ENCODE measurements at places on chromosomes 2 and 18. TPM values are rescaled to one million over a fixed set of nuclear protein-coding genes. Genes with fewer than 3 reads are reported as not detected.

DNA sequence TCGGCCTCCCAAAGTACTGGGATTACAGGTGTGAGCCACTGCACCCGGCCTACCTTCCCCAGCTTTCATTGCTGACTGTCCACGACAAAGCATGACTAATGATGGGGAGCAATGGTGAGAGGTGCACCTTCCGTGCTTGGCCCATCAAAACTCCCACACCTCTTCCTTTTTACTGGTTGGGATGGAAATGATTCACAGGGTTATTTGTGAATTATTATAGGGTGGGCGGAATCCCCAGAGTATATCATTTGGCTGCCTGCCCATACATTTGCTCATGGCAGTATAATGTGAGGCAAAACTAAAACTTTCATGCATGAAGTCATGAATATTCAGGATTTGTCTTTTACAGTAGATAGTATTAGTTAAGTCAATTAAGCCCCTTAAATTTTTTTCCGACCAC lies 334.2 kb upstream of the NETO1 start:
- H3K27me3 ChIP-seq, result no peaks in the 10 kb centered on the region
- H3K4me3 ChIP-seq, result no peak overlapping the region
- DNase-seq, result no peak
- no peaks in the 10 kb centered on the region for H3K36me3 ChIP-seq
- H3K4me1 ChIP-seq, result no peaks in the 10 kb centered on the region
- no peak overlapping the region for H3K27ac ChIP-seq

GRCh38 chr2:25026008-25026530 lies 15.8 kb upstream of the EFR3B start:
- H3K36me3 ChIP-seq, result no peaks in the 10 kb centered on the region
- H3K4me1 ChIP-seq, result no peaks in the 10 kb centered on the region
- no peaks in the 10 kb centered on the region for H3K27me3 ChIP-seq
- no peak overlapping the region for H3K4me3 ChIP-seq
- H3K27ac ChIP-seq, result no peak overlapping the region

GRCh38 chr2:102122115-102122514 lies 20.4 kb upstream of the IL1R1 start:
- H3K36me3 ChIP-seq, result no peaks in the 10 kb centered on the region
- H3K27ac ChIP-seq, result no peak overlapping the region
- no peaks in the 10 kb centered on the region for H3K4me1 ChIP-seq
- H3K27me3 ChIP-seq, result no peaks in the 10 kb centered on the region

DNA sequence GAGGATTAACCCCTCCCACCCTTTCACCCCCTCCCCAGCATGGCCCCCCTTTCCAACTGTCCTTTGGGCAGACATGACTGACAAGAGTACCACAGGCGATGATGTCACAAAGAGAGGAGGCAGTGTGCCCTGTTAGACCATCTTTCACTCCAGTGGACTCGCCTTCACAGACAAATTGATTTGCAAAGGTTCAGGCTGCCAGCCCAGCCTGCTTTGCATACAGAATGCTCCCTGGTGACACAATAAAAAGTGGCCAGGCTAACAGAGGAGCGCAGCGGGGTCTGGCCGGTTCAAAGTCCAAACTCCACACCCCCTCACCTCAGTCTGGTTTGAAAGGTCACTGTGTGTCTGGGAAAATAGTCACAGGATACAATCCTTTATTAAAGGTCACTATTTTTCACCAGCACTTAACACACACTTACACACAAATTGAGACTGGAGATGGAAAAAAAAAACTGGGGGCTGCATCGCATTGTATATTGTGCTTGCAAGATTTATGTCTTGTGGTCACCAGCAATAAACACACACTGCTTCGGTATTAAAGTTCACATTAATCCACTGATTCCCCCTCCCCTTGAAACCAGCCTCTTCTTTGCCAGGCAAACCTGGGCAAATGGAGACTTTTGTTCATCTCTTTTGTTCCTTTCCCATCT lies 236.9 kb downstream of the BCL11A start:
- no peaks in the 10 kb centered on the region for H3K4me1 ChIP-seq
- DNase-seq, result no peak
- H3K27me3 ChIP-seq, result no peaks in the 10 kb centered on the region
- H3K27ac ChIP-seq, result no peak overlapping the region
- H3K4me3 ChIP-seq, result no peak overlapping the region

DNA sequence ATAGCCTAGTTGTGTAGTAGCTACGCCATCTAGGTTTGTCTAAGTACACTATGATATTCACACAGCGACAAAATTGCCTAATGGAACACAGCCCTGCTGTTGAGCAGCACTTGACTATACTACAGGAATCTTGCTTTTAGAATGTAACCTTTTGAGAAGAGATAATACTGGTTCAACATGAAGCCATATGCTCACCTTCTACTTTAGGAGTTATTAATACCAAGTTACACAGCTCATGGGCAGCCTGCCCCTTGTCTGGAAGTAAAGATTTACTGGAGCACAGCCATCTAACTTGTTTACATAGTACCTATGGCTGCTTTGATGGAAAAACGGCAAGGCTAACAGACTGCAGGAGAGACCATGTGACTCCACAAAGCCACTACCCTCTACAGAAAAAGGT lies 174.8 kb downstream of the DYM start:
- peaks cover 16% of the 10 kb centered on the region for H3K36me3 ChIP-seq
- no peaks in the 10 kb centered on the region for H3K4me1 ChIP-seq
- no peak overlapping the region for H3K4me3 ChIP-seq

DNA sequence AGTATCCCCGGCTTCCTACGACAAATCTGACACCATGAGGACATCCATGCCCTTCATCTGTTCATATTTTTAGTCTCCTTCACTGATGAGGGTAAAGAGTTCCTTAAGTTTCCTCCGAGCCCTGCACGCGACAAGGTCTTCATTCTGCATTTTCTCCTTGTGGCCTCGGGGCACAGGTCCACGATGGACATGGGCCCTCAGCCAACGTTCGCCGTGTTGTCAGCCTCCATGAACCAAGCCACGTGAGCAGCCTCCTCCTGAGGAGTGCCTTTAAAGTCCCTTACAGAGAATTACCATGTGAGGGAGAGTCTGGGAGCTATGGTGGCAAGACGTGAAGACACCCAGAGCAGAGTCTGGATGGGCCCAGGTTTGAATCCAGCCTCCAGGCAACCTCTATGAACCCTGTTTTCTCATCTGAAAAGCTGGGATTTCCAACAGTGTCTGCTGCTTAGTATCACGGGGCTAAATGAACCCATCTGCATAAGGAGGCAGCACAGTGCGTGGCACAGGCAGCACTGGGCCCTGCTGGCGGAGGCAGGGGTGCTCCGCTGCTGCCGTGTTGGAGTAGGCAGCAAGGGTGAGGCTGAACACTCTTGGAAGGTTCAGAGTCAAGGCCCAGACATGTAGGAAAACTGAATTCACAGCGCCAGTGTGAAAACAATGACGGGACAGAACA lies 54.1 kb downstream of the EIPR1 start:
- DNase-seq, result no peak
- no peaks in the 10 kb centered on the region for H3K4me1 ChIP-seq
- H3K4me3 ChIP-seq, result no peak overlapping the region
- H3K27ac ChIP-seq, result no peak overlapping the region
- H3K27me3 ChIP-seq, result no peaks in the 10 kb centered on the region

DNA sequence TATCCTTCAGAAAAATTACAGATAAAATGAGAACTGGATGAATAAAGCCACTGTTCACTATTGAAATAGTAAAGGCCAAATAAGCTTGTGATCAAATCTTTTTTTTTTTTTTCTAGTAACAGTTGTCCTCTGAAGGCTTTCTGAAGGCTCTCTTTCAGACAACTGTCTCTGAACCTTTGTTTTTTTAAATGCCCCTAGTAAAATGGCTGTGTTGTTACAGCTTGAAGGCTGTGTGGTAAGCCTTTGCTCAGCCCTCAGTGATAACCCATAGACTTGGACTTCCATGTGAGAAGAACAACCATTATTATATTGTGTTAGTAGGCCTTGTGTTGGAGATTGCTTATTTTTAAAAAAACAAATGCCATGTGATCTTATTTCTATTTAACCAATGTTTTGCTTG lies 17.6 kb downstream of the FMNL2 start:
- no peak for DNase-seq
- no peak overlapping the region for H3K27ac ChIP-seq
- no peaks in the 10 kb centered on the region for H3K4me1 ChIP-seq
- H3K36me3 ChIP-seq, result no peaks in the 10 kb centered on the region
- H3K27me3 ChIP-seq, result no peaks in the 10 kb centered on the region
- H3K4me3 ChIP-seq, result no peak overlapping the region

- no peaks in the 10 kb centered on the region for H3K27me3 ChIP-seq
- no peak overlapping the region for H3K27ac ChIP-seq
- no peaks in the 10 kb centered on the region for H3K4me1 ChIP-seq
- H3K4me3 ChIP-seq, result no peak overlapping the region
Observed at GRCh38 chr2:138182250-138182936, 218.1 kb downstream of the HNMT start.

GRCh38 chr2:168518555-168519066 lies 62.5 kb downstream of the CERS6 start:
- H3K4me3 ChIP-seq, result no peak overlapping the region
- no peak overlapping the region for H3K27ac ChIP-seq
- no peaks in the 10 kb centered on the region for H3K27me3 ChIP-seq
- no peak for DNase-seq

GRCh38 chr2:199019898-199020507 lies 437.7 kb downstream of the SATB2 start:
- no peak overlapping the region for H3K27ac ChIP-seq
- no peaks in the 10 kb centered on the region for H3K4me1 ChIP-seq
- no peaks in the 10 kb centered on the region for H3K36me3 ChIP-seq
- H3K27me3 ChIP-seq, result no peaks in the 10 kb centered on the region
- no peak overlapping the region for H3K4me3 ChIP-seq

DNA sequence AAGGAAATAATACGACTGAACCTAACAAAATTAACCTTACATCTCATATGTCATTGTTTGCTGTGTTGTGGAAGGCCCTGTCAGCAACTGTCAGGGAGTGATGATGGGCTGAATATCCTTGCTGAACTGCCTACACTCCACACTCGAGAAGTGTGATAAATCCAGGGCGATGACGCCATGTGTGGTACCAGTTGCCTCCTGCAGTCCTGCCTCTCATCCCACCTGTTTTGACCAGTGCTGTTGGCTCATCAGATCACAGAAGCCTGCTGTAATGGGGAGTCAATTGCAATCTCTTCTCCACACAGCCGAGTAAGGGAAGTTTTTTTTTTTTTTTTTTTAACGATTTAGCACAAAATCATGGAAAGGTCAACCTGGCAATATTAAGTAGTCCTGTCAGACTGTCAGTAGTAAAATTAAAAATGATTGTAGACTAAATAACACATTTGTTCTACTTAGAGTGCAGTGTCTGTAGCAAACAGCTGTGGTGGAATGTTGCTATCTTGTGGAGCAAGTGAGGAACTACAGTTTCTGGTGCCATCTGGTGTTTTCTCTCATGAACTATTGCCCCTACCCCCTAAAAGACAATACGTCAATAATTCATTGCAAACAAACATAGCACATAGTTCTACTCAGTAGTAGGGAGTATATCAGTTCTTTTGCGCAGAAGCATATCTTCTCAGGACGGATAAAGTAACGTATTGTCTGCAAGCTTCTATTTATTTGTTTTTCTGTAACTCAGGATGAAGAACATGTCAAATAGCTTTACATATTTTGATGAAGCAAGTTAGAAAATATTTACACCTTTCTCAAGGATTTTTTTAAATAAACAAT lies 347.6 kb downstream of the CTNNA2 start:
- no peaks in the 10 kb centered on the region for H3K4me1 ChIP-seq
- H3K36me3 ChIP-seq, result no peaks in the 10 kb centered on the region
- no peaks in the 10 kb centered on the region for H3K27me3 ChIP-seq
- no peak for DNase-seq
- H3K27ac ChIP-seq, result no peak overlapping the region

GRCh38 chr2:128354726-128355470 lies 36.2 kb upstream of the HS6ST1 start:
- no peak overlapping the region for H3K27ac ChIP-seq
- DNase-seq, result no peak
- H3K36me3 ChIP-seq, result no peaks in the 10 kb centered on the region
- no peaks in the 10 kb centered on the region for H3K4me1 ChIP-seq

DNA sequence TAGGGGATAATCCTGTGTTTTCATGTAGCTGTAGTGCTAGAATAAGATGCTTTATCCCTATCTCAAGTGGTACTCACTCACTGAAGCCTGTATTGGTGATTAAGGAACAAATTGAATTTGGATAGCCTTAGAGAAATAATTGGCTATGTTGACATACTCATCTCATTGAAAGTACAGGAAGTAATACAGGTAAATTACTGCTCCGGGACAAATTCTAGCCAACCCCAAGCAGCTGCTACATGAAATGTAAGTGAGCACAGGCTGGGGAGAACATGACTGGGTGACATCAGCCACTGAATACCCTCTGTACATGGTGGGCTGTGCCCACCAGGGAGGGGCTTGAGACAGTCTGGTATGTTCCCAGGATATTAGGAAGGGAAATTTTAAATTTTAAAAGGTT lies 188.4 kb upstream of the RASGRP3 start:
- no peak for DNase-seq
- no peaks in the 10 kb centered on the region for H3K4me1 ChIP-seq
- no peak overlapping the region for H3K4me3 ChIP-seq
- H3K27me3 ChIP-seq, result no peaks in the 10 kb centered on the region
- no peak overlapping the region for H3K27ac ChIP-seq

DNA sequence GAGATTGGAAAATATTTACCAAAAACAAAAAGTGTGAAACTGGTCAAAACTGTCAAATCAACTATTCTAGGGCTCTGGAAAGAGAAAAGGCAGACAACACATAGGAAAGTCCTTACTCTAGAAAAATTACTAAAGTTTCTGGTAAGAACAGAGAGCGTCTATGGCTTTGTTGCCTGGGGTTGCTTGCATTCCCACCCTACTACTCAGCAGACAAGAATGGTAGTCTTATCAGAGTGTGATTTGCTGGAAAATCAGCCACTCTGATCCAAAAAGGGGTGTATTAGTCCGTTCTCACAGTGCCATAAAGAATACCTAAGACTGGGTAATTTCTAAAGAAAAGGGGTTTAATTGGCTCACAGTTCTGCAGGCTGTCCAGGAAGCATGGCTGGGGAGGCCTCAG lies 50.3 kb upstream of the CDH20 start:
- no peaks in the 10 kb centered on the region for H3K27me3 ChIP-seq
- no peaks in the 10 kb centered on the region for H3K4me1 ChIP-seq
- no peak overlapping the region for H3K27ac ChIP-seq
- H3K4me3 ChIP-seq, result no peak overlapping the region
- no peak for DNase-seq
- no peaks in the 10 kb centered on the region for H3K36me3 ChIP-seq

DNA sequence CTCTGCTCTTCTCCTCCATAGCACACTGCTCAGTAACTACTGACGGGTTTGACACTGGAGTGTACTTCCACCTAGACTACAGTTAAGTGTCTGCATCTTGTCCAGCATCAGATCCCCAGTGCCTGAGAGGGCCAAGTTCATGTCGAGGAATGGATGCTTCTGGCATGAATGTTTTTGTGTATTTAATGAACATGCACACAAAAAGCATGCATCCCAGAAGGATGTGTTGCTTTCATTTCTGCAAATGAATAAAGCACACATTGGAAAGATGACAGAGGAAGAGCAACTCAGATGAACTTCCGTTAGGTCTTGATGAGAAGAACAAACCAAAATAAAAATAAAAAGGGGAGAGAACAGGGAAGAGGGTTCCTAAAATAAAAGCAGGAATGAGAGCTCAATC lies 27.9 kb downstream of the C2orf49 start:
- H3K4me1 ChIP-seq, result peaks cover 15% of the 10 kb centered on the region
- H3K27ac ChIP-seq, result no peak overlapping the region
- DNase-seq, result no peak
- H3K36me3 ChIP-seq, result no peaks in the 10 kb centered on the region
- no peaks in the 10 kb centered on the region for H3K27me3 ChIP-seq

The CNTNAP5 gene
- not detected for total RNA-seq

The POTEI gene
- total RNA-seq, result not detected

The TP53I3 gene
- total RNA-seq, result 0.30 TPM

The TRIM43 gene
- not detected for total RNA-seq

The LYPD6B gene
- not detected for total RNA-seq

The MOGAT1 gene
- total RNA-seq, result not detected

The HADHA gene
- 73.7 TPM for total RNA-seq
